NCI-H510A treated with DMSO at 0.1 percent for 48 hours (cell line): ENCODE measurements at places on chromosomes 12 and 14.

- DNase-seq = no peak
Measured at GRCh38 chr14:104852280-104852663, 12.8 kb upstream of the CEP170B start.

DNA sequence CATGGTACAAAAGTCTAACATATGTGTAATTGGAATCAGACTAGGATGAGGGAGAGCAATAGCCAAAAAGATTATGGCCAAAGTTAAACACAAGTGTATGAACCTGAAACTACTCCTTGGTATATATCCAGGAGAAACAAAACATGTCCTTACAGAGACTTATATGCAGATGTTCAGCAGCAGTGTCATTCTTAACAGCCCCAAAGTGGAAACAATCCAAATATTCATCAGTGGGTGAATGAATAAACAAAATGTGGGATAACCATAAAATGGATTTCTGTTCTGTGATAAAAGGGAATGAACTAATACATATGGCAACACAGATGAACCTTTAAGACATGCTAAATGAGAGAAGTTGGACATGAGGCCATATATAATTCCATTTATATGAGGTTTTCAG, 30.2 kb downstream of the PWP1 start:
- no peak for DNase-seq

- no peak for DNase-seq
Measured at GRCh38 chr14:20624495-20625070, 16.9 kb downstream of the OR6S1 start.

DNA sequence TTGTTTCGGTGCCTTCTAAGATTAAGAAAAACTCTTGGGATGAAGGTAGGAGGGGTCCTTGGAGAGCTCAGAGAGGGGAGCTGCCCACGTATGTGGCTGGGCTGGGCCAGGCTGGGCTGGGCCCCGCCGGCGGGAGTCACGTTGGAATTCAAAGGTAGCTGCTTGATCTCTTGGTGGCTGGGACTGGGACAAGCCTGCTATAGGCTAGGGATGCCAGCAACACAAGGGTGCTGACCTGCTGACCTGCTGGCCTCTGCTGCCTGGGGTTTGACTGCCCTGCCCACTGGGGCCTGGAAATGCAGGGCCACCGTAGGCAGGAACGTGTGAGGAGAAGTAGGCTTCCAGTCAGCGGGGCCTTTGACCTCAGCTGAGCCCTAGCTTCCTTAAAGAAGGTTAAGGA, 52.8 kb upstream of the GTF2A1 start:
- DNase-seq = no peak
